ENCODE measurements at places on chromosomes 1 and 21.

DNA sequence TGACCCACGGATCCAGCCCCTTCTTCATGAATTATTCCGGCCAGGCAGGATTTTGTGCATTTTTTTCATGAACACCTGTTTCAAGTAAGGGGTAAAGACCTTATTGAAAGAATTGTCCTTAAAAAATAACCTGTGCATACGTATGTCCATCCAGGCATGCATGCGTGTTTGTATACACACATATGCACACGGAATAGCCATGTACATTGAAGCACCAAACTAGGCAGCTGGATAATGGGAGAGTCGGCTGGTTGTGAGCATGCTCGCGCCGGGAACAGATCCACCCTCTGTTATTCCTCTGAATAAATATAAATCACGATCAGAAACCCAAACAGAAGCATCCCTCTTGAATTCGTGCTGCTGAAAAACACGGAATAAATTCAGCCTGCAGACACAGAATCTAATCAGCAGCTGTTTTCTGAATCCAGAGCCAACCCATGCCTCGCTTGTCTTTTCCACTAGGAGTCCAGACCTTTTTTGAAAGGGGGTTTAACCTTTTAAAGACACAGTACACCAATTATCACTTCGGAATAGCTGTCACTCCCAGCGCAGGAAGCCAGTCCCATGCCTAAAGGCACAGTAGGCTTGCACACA, at the start of gene HIVEP3:
TSS of gene HIVEP3 (minus strand) at position 473 of the 594 bp plus-strand sequence.
- peak; percentile 43 for DNase-seq

DNA sequence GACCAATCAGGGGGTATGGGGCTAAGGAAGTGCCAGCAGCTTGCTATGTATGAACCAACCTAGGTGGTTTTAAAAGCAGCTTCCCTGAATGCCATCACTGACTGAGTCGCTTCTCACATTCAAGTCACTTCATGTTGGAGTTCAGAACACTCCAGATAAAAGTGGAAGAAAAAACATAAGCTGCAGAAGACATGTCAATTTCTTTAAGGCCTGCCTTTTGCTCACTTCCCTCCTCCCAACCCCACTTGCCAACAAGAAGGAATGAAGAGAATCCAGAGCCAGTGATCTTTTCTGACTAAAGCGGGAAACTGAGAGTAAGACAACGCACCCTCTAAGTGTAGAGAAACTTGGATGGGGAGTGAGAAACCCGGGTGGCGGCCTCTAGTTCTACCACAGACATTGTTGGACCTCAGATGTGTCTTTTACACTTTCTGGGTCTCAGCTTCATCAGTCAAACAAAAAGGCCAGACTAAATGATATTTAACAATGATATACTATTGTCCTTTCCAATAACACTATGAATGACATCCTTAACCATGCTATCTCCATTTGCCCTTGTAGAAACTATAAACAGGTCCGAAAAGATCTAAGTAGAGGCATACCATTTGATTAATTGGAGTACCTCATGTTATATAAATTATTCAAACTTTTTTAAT, 54.1 kb downstream of the LUZP1 start:
- no peak for DNase-seq

DNA sequence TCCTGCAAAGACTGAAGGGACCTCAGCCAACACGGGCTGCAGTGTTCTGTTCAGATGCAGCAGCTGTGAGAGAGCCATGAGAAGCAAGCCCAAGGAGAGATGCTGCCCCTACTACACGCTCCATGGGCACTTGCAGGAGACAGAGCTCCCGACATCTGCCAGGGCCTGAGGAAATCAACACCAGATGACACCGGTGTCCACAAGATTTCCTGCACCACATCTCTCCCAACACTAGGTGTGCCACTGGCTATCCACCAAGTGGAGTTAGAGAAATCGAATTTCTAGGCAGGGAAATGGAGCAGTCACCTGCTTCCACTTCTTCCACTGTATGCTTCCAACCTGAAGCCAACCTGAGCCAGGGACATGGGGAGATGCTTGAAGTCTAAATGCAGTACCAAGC, 445.3 kb downstream of the RWDD3 start:
- DNase-seq = no peak

DNA sequence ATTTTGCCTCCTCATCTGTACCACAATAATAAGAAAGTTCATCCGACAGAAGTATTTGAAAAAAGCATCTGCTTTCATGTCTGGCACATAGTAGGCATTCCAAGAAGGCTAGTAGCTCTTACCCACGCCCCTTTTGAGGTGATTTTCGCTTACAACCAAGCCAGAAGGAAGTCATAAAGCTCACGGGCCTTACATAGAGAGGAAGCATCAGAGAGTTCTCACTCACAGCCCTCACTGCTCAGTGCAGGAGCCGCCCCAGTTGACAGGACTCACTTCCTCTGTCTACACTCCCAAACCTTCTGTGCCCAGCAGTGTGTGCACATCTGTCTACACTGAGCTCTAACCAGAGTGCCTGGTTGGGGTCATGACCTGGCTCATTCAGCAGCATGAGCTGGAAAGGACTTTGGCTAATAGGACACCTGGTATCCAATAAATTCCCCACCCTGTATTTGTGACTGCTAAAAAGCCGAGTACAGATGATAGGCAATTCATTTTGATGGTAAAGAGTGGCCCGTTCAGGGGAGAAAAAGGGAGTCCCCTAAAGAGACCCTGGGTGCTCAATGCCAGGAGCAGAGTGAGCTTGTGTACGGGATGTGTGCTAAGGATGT, 36.8 kb upstream of the DUSP10 start:
- no peak for DNase-seq

- no peak for DNase-seq
Measured at GRCh38 chr1:86362807-86363206, 33.3 kb downstream of the ODF2L start.

GRCh38 chr1:61482170-61482734, 242.7 kb downstream of the TM2D1 start:
- DNase-seq = no peak

DNA sequence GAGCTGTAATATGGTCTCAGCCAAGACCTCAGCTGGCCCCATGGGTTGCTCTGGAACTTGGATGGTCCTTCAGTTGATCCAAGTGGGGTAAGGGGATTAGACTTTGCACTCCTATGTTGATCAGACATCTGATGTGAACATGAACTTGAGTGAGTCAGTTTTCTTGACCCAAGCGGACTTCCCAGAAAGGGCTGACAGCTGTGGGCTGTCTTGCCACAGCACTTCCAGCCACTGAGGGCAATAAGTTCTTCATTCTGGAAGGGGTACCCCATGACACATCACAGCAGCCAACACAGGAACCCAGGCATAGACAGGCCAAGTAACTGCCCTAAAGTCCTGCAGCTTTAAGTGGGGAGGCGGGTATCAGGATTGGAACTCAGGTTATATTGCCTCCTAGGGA, 93.9 kb upstream of the USP24 start:
- peak; percentile 52 for DNase-seq

DNA sequence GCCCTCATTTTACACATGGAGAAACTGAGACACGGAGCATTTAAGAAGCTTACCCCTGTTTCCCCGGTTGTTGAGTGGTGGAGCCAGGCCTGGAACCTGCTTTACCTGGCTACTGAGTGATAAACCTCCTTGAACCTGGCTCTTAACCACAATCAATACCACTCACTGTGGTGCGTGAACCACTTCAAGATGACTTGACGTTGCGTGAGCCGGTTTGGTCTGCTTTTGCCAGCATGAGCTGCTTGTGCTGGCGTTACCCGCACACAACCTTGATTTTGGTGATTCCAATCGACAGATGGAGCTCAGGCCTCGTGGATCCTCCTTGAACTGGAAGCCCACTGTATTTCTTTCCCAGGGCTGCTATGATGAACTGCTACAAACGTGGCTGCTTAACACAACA, 6.1 kb upstream of the TINAGL1 start:
- no peak for DNase-seq

DNA sequence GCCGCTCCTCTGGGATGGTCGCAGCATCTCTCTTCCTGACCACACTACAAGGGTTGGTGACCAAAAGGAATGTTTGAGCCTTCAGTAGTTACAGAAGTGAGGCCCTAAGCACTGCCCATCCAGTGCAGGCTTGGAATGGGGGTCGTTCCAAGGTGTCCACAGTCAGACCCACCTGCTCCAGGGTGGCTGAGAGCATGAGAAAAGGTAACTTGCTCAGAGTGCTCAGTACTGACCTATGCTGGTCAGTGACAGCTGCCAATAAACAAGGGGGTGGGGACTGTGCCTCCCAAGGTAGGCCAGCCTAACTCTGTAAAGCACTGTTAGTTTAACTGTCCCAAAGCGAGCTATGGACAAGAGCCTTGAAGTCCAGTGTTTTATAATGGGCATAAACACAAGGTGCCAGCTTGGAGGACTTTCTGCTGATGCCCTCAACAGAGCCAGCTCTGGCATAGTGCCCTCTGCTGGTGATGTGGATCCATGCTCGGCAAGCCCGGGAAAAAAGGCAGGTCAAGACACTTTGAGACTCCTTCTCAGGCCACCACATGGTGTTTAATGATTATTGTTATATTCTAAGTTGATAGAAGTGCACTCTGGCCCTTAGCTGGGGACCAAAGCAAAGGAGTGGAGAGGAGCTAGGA, 78.1 kb upstream of the DNAH14 start:
- DNase-seq = peak; percentile 40

- no peak for DNase-seq
Measured at GRCh38 chr1:119312500-119312899, 56.1 kb upstream of the HAO2 start.

DNA sequence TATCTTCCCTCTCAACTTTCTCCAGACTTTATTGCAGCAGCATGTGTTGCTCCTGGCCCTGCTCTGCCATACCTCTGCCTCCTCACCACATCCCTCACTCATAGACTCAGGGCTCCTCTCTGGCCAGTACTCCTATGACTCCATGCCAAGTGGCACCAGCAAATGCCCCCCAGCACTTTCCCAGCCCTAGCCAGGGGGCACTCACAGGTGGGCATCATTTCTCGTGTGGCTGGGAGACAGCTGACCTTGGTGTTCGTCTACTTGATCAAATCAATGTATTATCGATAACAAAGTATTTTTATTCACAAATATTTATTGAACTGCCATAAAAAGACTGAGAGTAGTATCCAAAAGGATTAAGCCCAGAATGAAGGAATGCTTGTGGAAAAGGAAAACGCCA, 418.2 kb downstream of the FAM72C start:
- DNase-seq = no peak

DNA sequence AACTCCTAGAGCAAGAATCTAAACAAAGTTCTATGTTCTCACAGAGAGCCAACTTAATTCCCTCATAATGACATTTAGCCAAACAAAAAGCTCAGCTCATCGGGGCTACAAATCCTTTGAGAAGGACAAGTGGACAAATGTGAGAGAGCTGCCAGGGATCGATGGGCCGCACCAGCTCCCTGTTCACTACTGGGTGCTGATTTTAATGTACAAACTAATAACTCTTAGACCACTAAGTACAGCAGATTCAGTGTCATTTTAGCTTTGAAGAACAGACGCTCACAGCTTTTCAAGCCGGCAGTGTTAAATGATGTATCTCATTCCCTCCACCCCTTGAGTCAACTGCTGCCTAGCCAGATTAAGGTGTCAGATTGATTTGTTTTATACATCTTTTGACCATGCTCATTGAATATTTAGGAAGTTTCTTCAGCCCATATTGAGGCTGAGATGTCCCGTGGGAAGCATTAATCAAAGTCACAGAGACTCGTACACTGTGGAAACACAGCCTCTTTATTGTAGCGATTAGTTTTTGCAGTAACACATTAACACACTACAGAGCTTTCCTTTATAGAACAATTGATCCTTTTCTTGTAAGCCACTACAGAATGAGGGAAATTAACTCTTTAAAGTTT, 21.1 kb downstream of the PROX1 start:
- DNase-seq = no peak

GRCh38 chr1:115496904-115497527, 144.8 kb upstream of the VANGL1 start:
- peak; percentile 85 for DNase-seq

DNA sequence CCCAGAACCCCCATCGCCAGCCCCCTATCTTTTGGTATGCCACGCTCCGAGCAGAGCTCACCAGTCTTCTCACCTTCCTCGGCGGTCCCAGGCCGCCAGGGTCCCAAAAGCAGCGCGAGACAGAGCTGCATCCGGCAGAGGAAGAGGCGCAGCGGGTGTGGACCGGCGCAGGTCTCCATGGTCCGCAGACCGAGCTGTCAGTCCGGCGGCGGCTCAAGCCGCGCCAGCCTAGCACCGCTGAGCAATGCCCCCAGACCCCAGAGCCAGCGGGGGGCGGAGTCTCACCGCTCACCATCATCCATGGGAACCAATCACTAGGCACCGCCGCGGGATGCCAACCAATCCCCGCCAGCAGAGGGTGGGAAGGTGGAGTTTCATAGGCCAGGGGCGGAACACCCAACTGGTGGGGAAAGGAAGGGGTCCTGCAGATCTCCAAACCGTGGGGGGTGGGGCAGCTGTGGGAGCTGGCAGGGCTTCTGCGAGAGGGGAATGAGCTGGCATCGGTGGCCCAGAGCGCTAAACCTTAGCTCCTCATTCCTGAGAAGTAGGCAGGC, at the start of gene EPHA10:
TSS of gene EPHA10 (minus strand) at position 233 of the 554 bp plus-strand sequence. CDS start at position 179, 54 bp downstream.
- DNase-seq = no peak

GRCh38 chr1:47684964-47685762, 247.3 kb downstream of the FOXD2 start:
- no peak for DNase-seq

DNA sequence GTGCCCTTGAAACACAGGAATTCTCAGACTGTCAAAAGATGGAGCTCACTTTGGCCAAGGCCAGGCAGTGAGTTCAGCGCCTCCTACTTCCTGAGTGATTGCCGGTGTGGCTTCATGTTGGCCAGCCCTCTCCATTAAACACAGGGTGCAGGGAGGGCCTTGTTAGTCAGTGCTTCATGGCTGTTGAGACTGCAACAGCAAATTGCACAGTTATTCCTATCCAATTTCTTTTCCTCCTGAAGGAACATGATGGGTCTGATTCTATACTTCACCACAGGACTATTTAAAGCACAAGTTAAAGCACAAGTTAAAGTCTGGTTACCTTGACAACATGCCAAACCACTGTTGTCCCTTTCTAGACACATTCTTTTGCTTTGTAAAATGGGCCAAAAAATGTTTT, 156.6 kb downstream of the SIPA1L2 start:
- DNase-seq = peak; percentile 87

- DNase-seq = peak; percentile 49
Measured at GRCh38 chr1:154608397-154609270, 648 bp upstream of the ADAR start.

DNA sequence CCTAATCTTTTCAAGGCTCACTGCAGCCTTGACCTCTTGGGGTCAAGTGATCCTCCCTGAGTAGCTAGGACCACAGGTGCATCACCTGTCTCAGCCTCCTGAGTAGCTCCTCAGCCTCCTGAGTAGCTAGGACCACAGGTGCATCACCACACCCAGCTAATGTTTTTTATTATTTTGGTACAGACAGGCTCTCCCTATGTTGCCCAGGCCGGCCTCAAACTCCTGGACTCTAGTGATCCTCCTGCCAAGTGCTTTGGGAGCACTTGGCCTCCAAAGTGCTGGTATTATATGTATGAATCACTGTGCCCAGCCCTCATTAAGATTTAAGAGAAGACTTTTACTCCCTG, 58.5 kb upstream of the S1PR1 start:
- no peak for DNase-seq

- no peak for DNase-seq
Measured at GRCh38 chr1:160168016-160168415, 16.6 kb downstream of the ATP1A4 start.

Data from amniotic epithelial cell (primary cell).